Fibroblast of skin of left quadriceps (primary cell): ENCODE measurements at places on chromosomes 4 and X.

DNA sequence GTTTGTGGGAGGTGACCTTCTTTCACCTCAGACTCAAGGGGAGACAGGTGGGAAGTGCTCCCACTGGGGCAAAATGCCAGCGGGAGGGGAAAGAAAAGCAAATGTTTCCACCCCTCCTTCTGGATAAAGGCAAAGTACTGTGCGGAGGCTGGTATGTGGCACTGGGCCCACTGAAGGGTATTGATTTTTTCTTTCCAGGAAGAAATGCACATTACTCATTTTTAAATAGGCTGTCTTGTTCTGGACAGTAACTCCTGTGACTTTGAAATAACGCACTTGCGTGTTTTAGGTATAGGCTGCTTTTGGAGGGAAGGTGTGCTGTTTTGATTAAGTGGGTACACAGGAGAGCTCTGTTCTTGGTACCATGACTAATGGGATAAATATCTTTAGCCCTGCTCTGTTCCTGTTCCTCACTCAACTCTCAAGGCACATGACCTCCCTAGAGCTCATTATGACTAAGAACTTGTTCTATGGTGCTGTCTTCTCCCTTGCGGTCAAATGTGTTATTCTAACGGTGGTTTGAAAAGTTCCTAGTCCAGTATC is 40.7 kb upstream of the MBTPS2 start:
- DNase-seq = no peak

DNA sequence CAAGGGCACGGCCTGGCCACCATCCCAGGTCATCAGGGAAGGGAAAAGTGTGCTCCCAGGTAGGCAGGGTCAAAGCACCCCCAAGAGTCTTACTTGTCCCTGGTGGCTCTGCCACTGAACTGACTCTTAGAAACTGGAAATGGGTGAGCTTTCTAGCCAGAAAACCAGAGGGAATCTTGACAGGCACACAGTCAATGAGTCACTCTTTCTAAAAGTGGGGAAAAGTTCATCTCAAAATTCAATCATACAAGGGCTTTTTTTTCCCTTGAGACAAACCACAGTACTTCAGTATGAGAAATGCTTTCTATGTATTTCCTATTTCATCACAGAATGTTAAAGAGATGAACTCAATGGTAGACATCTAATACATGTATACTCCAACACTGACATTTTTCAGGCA is 12.5 kb downstream of the HPF1 start:
- DNase-seq = peak; percentile 53

GRCh38 chr4:183287677-183288076 is 32.4 kb downstream of the CLDN22 start:
- DNase-seq = no peak

GRCh38 chrX:30414144-30414543 is 105.0 kb upstream of the NR0B1 start:
- no peak for DNase-seq

DNA sequence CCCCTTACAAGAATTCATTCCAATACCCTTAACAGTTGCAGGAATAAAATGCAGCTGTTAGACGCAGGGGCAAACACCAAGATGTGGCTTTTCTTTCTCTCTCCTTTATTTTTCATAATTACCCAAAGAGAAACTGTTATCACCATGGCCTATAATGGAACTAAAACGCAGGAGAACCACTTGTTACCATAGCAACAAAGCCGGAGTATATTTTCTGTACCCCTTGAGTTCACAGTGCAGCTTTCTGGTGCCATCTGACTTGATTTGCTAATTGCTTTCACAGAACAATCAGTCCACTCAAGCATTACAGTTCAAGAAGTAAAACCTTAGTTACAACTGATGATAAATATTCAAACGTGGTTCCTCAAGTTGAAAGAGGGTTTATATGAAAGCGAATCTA is 157.9 kb downstream of the AMELX start:
- no peak for DNase-seq

DNA sequence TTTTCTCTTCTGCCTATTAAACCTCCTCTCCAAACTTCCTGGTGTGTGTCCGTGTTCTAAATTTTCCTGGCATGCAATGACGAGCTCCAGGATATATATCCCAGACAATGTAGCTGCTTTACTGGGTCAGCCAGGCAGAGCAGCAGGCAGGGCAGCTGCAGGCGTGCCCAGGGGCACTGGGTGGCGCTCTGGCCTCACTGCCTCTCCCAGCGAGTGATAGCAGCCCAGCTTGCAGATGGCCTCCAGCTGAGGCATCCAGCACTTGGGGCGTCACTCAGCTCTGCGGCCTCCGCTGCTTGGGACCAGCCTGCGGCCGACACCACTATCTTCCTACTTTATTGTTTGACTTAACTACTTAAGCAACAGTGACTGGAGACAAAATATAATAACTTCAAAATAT is 23.0 kb upstream of the UBA6 start:
- DNase-seq = no peak

DNA sequence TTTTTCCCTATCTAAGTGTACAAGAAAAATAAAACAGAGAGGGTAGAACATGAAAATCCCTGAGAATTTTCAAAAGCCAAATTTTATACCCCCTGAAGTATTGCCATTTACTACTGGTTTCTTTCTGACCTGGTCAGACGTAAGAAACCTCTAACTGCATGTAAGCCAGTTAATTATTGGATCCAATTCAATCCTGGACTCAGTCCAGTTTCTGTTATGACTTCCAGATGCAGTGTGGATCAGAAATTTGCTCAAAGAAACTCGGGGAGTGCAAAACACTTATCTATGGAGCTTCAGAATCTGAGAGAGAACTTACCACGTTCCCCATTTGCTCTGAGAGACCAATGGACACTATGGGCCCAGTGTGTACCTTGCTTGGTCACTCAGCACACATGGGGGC is 383.5 kb downstream of the KLHL4 start:
- DNase-seq = no peak

DNA sequence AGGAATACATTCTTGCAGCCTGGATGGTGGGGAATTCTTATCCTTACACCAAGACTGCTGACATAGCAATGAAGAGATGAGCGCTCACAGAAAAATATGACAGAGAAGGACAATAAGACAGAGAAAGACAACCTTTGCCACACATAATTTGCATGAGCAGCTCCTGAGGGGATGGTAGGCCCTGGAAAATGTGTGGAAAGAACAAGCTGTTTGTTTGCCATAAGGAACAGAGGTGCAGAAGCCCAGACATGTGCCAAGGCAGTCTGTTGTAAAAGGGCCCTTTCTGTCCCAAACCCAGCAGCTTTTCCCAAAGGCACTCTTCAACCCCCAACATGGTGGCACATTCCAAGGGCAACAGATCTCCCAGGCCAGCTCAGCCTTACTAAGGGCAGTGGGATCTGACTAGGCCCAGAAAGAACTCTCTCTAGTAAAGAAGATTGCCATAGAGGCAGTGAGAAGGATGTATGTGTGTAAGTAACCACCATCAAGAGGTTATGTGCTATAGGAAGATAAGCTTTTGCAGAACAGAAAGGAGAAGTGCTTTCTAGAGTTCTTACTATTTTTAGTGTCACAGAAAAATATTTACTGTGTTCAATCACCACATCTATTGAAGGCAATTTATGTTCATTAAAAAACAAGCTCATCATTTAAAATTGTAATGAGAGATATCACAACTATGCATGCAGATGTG is 287.0 kb upstream of the RASGEF1B start:
- no peak for DNase-seq

GRCh38 chrX:37613933-37614332 is 42.5 kb downstream of the LANCL3 start:
- no peak for DNase-seq

DNA sequence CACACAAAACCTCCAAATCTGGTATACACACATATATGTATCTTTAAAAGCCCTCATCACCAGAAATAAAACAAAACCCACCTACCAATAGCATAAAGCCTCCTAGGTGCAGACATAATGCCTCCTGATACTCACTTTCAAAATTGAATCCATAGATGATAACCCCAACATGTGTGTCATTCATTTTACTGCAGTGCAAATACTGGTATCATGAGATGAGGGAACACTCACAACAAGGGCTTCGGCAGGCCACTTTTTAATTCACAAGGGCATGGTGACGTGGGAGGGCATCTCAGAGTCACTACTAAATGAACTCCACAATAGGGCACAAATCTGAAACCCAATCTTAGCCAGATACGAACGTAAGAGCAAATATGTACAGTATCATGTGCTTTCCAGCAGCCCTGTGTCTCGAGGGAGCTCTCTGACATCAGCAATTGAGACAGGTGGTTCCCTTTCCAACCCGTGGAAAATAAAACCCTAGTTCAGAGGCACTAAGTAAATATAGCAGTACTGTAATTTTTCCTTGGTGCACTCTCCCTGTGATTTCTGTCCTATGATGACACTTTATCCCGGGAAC is 14.1 kb upstream of the PPARGC1A start:
- DNase-seq = no peak

GRCh38 chr4:11608992-11609391 is 180.3 kb upstream of the HS3ST1 start:
- no peak for DNase-seq

- DNase-seq = no peak
Measured at GRCh38 chr4:27017623-27018022, 157.0 kb downstream of the STIM2 start.

GRCh38 chr4:24888475-24889344 is 24.1 kb downstream of the CCDC149 start:
- no peak for DNase-seq

GRCh38 chr4:73378887-73379286 is 25.2 kb upstream of the ALB start:
- no peak for DNase-seq

GRCh38 chr4:30245140-30245539 is 475.0 kb upstream of the PCDH7 start:
- DNase-seq = no peak

DNA sequence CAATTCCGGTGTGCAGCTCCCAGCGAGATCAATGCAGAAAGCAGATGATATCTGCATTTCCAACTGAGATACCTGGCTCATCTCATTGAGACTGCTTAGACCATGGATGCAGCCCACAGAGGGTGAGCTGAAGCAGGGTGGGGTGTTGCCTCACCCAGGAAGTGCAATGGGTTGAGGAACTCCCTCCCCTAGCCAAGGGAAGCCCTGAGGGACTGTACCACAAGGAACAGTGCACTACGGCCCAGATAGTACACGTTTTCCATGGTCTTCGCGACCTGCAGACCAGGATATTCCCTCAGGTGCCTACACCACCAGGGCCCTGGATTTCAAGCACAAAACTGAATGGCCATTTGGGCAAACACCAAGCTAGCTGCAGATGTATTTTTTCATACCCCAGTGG is 150.0 kb downstream of the TET2 start:
- no peak for DNase-seq
